Astrocyte (in vitro differentiated cells and primary cell): ENCODE measurements at places on chromosomes 2 and 18. TPM values are rescaled to one million over a fixed set of nuclear protein-coding genes. Genes with fewer than 3 reads are reported as not detected.

- H3K4me3 ChIP-seq, result no peak overlapping the region
- H3K27ac ChIP-seq, result no peak overlapping the region
- no peaks in the 10 kb centered on the region for H3K36me3 ChIP-seq
- DNase-seq, result peak; percentile 8
Measured at GRCh38 chr2:66041902-66042657, 392.8 kb upstream of the MEIS1 start.

DNA sequence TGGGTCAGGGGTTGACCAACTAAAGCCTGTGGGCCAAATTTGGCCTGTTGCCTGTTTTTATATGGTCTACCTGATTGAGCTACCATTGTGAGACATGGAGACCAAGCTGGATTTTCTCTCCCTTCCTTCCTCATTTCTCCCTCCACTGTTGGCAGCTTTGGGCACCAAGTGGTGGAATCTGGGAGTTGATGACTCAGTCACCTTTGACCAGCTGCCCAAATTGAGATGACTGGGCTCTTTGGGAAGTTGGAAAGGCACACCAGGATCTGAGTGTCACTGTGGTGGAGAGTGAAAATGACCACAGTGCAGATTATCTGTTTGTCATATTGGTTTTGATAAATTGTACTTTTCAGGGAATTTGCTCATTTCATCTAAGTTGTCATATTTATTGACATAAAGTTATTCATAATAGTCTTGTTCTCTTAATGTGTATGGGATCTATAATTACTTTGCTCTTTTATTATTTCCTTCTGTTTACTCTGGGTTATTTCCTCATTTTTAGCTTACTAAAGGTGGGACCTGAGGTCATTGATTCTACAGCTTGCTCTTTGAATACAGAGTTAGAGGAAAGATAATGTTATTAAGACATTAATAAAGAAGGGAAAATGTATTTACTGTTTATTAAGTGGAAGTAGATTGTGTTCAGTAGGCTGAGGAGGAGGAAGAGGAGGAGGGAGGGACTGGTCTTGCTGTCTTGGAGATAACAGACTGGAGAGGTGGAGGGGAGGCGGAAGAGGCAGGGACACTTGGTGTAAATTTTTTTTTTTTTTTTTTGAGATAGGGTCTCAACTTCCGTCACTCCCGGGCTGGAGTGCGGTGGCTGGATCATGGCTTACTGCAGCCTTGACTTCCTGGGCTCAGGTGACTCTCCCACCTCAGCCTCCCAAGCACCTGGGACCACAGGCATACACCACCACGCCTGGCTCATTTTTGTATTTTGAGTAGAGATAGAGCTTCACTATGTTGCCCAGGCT lies 31.8 kb downstream of the AGFG1 start:
- peak overlapping the region; percentile 14 for H3K27ac ChIP-seq
- DNase-seq, result peak; percentile 58
- H3K4me3 ChIP-seq, result no peak overlapping the region

GRCh38 chr18:48943736-48944527 lies 6.8 kb downstream of the SMAD7 start:
- peak overlapping the region; percentile 43 for H3K4me3 ChIP-seq
- DNase-seq, result no peak
- peaks cover 46% of the 10 kb centered on the region for H3K36me3 ChIP-seq
- no peaks in the 10 kb centered on the region for H3K27me3 ChIP-seq
- peaks cover 91% of the 10 kb centered on the region for H3K4me1 ChIP-seq

GRCh38 chr2:60433018-60433596 lies 120.3 kb downstream of the BCL11A start:
- H3K4me1 ChIP-seq, result no peaks in the 10 kb centered on the region
- no peak for DNase-seq
- no peaks in the 10 kb centered on the region for H3K27me3 ChIP-seq

The DHRS9 gene
- not detected in 2 replicates for total RNA-seq
